ENCODE measurements at places on chromosomes 11 and 22.

DNA sequence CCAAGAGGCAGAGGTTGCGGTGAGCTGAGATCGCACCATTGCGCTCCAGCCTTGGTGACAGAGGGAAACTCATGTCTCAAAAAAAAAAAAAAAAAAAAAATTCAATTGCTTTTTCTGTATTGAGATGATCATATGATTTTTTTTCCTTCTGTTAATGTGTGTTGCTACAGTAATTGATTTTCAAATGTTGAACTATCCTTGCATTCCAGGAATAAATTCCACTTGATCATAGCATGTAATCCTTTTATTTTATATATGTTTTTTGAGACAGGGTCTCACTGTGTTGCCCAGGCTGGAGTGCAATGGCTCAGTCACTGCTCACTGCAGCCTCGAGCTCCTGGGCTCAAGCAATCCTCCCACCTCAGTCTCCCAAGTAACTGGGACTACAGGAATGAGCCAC, 33.3 kb downstream of the MOV10L1 start:
- no peak for DNase-seq

GRCh38 chr22:22943521-22944267, 56.1 kb downstream of the IGLL5 start:
- no peak for DNase-seq

GRCh38 chr11:47508240-47508957, 44.5 kb downstream of the CELF1 start:
- DNase-seq: no peak

GRCh38 chr22:27273436-27273835, 528.1 kb downstream of the MN1 start:
- no peak for DNase-seq

- DNase-seq: no peak
These were observed 33.1 kb downstream of the TPBGL start for GRCh38 chr11:75273411-75274391.

GRCh38 chr11:75635066-75635862, 33.6 kb downstream of the MAP6 start:
- DNase-seq: no peak

DNA sequence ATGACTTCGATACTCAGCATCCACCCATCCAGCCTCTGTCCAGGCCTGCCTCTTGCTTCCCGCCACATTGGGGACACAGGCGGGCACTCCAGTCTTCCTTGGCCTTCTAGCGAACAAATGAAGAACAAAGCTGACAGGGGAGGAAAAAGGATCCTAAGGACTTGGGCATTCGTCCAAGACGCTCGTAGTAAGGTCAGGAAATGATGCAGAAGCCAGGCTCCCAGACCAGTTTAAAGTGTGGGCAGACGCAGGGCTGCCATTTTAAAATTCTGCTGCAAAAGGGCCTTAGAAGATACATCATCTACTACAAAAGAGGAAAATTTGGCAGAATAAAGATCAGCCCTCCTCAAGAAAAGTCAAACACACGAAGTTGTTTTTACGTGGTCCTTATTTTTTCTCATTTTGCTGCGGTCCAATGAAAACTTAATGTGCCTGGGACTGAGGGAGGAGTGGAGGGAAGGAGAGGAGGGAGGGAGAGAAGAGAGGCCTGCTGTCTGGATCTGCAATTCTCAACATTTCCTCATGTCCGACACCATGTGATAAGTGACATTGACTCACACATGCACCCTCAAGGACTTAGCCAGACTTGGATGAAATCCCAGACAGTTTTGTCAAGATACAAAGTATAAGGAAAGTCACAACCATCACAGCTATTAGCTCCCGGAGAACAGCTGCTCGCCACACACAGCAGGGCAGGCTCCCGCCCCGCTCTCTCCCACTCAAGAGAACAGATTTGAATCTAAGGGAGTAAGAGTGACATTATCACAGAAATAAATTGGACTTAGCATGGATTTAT, 5.7 kb downstream of the DNAL4 start:
- no peak for DNase-seq

- DNase-seq: no peak
These were observed 404.0 kb downstream of the GUCY1A2 start for GRCh38 chr11:106614262-106614661.

DNA sequence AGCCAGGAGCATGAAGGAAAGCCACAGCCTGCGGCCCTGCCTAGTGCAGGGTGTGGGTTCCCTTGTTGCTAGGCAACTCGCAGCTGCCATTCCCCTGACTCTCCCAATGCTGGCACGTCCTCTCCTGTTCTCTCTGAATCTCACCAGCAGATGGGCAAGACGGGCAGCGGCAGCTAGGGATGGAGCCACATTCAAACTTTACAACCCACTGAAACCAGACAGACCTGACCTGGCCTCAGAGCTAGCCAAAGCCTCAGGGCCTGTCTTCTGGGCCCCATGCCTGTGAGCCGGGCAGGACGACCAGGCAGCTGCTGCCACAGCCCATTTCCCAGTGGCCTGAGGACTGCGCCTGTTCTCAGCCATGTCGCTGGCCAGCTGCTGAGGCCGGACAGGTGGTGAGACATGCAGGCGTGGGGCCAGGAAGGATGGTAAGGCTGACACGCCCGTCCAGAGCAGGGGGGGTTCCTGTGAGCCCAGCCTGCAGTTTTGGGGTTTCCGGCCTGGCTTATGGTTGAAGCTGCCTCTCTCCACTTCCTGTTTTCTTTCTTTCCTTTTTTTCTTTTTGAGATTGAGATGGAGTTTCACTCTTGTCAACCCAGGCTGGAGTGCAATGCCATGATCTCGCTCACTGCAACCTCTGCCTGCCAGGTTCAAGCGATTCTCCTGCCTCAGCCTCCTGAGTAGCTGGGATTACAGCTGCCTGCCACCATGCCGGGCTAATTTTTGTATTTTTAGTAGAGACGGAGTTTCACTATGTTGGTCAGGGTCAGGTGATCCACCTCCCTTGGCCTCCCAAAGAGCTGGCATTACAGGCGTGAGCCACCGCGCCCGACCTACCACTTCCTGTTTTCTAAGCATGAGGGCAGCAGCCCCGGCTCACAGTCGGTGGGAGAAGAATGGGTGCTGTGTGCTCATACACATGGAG, 4.1 kb downstream of the SUN2 start:
- no peak for DNase-seq

GRCh38 chr11:93564895-93565294, 21.7 kb upstream of the SMCO4 start:
- DNase-seq: no peak

GRCh38 chr11:134942681-134943080, 530.6 kb upstream of the B3GAT1 start:
- no peak for DNase-seq

GRCh38 chr11:62922653-62923431, 1.7 kb upstream of the CHRM1 start:
- DNase-seq: peak; percentile 33

GRCh38 chr22:47064416-47064815, 302.0 kb downstream of the TBC1D22A start:
- DNase-seq: no peak

- no peak for DNase-seq
These were observed 298.7 kb upstream of the DDI1 start for GRCh38 chr11:103737747-103738146.

DNA sequence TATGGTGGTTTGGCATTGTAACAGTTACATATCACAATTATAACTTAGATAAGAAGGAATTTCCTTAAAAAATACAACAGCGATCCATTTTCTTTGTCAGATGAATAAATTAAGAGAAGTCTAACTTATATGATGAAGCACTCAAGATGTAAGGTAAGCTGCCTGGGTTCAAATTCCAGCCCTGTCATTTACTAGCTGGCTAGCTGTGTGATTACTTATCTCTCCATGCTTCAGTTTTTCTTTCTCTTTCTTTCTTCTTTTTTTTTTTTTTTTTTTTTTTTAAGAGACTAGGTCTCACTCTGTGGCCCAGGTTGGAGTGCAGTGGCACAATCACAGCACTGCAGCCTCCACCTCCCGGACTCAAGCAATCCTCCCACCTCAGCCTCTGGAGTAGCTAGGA, 22.2 kb upstream of the LDHA start:
- DNase-seq: no peak

GRCh38 chr11:44564670-44565210, 723 bp upstream of the CD82 start:
- no peak for DNase-seq

GRCh38 chr11:122637541-122637940, 18.0 kb upstream of the UBASH3B start:
- no peak for DNase-seq

DNA sequence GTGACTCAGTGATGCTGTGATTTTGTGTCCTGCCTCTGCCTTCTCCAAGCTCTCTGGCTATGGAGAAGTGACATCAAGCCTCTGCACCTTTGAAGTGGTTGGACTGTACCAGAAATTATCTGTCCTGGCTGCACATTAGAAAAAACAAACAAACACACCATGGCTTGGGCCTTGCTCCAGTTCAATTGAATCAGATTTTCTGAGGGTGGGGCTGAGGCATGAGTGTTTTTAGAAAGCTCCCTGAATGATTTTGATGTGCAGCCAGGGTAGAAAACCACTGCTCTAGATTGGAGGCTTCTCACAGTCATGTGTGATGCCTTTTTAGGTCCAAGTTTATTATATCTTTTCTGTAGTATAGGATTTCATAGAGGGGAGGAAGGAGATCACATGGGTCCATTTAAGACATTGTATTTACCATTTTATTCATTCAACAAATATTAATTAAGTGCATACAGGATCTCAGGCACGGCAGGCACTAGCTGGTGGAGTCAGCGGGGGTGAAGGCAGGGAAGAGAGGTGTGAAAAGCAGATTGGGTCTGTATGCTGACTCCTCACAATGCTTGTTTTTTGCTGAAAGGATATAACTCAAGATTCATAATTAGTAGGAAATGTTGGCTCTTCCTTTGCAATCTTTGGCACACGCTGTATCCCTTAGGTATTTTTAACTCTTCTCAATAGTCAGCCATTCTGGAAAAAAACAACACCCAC, 7.1 kb upstream of the VSTM5 start:
- no peak for DNase-seq

All from nucleus accumbens (tissue), 56 donors.